Stimulated activated CD4-positive, alpha-beta T cell treated with anti-CD3 and anti-CD28 coated beads, Interleukin-1b, Interleukin-23, amount 100 ng/mL, for 1 hour (primary cell): ENCODE measurements at places on chromosomes 2 and 18.

- DNase-seq, result no peak
These were observed 331.9 kb downstream of the NUP35 start for GRCh38 chr2:183456177-183456576.

DNA sequence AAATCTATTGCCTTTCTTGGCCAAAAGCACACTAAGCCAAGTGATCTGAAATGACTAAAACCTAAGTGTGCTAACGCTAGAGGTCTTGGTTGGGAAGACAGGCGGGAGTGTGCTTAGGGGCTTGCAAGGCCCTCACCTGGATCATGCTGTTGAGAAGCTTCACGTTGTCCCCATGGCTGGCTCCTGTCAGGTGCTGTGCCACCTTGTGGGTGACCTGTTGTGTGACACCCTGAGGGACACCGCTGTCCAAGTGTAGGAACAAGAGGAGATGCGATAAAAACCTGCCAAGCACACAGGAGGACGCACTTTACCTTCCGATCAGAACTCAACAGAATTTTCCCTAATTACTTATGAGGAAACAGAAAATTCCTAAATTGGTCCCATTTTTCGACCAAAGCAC, 50.8 kb downstream of the EPG5 start:
- DNase-seq, result no peak

- DNase-seq, result no peak
These were observed 60.0 kb downstream of the CEP192 start for GRCh38 chr18:13051159-13051558.

DNA sequence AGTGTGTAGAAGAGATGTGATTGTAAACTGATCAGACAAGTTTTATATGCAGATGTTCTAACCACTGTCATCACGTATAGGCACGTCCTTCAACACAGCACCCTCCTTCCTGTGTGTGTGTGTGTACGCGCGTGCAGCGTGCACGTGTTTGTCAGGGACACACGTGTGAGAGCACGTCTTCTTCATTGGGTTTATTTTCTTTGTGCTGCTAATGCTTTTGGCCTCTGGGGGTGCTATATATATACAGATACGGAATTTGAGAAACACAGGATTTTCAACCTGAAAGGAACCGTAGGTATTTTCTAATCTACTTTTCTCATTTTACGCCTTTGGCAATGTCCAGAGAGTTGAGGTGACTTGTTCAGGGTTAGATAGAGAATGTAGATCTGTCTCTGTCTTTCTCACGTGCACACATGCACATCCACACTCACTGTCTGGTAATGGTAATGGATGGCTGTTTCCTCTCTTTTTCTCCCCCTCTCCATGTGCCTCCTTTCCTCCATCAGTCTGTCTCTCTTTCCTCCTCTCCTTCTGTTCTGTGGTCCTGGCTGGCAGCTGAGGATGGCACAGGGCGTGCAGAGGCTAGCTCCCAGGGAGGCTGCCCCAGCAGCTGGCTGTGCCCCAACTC, 13.4 kb upstream of the CELF4 start:
- DNase-seq, result no peak

- DNase-seq, result no peak
These were observed 2.0 kb downstream of the EDAR start for GRCh38 chr2:108986916-108987510.

GRCh38 chr18:59272891-59273758, at the start of gene RAX:
TSS of gene RAX (minus strand) at chr18:59273454. CDS start at chr18:59273206, 248 bp downstream.
- no peak for DNase-seq

- no peak for DNase-seq
These were observed 140.0 kb downstream of the ZEB2 start for GRCh38 chr2:144379851-144380311.

- no peak for DNase-seq
These were observed 47.0 kb upstream of the SEMA4C start for GRCh38 chr2:96916646-96917543.

GRCh38 chr2:54609647-54610046, 113.8 kb upstream of the EML6 start:
- no peak for DNase-seq

DNA sequence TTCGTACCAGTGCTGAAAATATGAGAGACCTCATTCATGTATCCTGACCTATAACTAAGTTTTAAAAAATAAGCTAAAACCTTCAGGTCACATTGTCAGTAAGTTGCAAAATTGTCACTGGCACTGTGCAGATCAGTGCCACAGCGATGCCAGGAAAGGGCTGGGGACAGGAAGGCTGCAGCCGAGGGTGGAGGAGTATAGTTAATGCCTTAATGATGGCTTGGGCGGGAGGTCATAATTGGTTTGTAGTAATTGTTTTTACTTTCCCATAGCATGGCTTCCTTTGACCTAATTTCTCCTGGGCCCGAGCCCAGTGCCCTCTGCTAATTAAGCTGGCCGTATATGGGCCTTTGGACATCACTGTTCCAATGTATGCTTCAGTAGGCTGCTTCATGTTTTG, 47.2 kb upstream of the RAB12 start:
- DNase-seq, result no peak

DNA sequence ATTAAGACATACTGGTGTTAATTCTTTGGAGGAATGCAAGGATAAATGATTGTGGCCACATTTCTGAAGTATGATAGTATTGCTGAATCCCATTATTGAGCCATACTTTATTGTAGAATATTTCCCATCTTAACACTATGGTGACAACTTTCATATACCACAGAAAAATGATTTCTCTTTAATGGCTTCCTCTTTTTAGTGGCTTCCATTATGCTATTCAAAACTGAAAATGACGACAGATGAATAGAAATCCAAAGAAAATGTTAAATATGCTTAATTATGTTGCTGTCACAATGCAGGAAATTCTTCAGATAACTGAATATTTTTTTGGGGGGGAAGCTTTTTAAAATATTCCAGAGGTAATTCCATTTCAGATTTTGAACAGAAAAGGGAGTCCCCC, 88.9 kb upstream of the TMEM200C start:
- no peak for DNase-seq

GRCh38 chr2:85053802-85054201, 79.4 kb upstream of the TCF7L1 start:
- DNase-seq, result no peak

DNA sequence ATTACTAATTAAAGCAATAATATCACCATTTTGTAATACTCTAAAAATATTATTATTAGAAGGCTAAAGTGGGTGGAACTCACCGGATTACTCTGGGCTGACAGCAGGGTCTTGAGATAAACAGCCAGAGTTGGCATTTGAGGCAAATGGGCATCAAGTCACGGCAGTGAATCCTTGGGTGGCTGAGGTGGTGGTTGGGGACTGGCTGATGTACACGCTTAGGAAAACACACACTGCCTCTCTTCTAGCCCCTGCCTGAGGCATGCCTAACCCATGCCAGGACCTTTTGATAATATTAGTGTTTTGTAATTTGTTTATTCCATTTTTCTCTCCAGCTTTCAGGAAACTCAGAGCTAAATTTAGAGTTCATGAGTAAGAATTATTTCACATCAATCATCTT, 76.8 kb downstream of the ACKR3 start:
- no peak for DNase-seq

GRCh38 chr2:221573430-221574230, 1.5 kb upstream of the EPHA4 start:
- peak; percentile 47 for DNase-seq

DNA sequence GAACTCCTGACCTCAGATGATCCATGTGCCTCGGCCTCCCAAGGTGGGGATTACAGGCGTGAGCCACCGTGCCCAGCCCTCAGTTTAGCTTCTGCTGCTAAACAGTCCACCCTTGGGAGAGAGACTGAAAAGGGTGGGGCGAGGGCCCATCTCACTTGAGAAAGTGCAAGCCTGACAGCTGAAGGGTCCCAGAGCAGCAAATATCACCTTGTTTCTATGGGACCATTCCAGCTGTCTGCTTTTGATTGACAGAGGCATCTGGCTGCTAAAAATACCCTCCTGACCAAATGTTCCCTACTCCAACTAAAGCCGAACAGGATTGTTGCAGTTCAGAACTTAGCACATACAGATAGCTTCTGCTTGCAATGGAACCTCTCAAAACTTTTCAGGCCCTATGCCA, 436 bp upstream of the SMYD1 start:
- DNase-seq, result no peak
